Activated naive CD8-positive, alpha-beta T cell treated with anti-CD3 and anti-CD28 coated beads, Interleukin-2, amount 10 ng/mL, durations not matched to agents 7 days and 5 days (primary cell): ENCODE measurements at places on chromosomes 1 and 21. TPM values are rescaled to one million over a fixed set of nuclear protein-coding genes. Genes with fewer than 3 reads are reported as not detected.

DNA sequence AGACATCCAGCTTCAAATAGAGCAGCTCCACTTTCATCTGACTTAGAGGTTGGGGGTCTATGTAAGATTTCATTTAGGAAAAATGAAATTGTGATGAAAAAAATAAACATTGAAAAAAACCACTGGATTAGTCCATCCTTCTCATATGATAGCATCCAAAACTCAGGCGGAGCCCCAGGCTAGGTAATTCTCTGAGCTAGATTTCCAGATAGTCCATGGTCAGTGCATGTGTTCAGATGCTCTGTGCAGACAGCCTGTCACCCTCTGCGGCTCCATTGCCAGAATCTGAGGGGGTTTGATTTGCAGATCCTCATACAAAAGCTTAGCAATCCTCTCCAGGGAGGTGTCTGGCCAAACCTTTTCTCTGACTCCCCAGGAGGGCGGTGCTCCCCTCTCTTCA, 49.2 kb downstream of the C8B start:
- no peak for DNase-seq

- no peak for DNase-seq
These were observed 30.5 kb upstream of the BTG2 start for GRCh38 chr1:203274603-203275381.

GRCh38 chr1:116663821-116664220, 3.7 kb downstream of the IGSF3 start:
- no peak for DNase-seq

- DNase-seq: peak; percentile 36
These were observed 36.7 kb upstream of the MTF2 start for GRCh38 chr1:93042187-93043056.

DNA sequence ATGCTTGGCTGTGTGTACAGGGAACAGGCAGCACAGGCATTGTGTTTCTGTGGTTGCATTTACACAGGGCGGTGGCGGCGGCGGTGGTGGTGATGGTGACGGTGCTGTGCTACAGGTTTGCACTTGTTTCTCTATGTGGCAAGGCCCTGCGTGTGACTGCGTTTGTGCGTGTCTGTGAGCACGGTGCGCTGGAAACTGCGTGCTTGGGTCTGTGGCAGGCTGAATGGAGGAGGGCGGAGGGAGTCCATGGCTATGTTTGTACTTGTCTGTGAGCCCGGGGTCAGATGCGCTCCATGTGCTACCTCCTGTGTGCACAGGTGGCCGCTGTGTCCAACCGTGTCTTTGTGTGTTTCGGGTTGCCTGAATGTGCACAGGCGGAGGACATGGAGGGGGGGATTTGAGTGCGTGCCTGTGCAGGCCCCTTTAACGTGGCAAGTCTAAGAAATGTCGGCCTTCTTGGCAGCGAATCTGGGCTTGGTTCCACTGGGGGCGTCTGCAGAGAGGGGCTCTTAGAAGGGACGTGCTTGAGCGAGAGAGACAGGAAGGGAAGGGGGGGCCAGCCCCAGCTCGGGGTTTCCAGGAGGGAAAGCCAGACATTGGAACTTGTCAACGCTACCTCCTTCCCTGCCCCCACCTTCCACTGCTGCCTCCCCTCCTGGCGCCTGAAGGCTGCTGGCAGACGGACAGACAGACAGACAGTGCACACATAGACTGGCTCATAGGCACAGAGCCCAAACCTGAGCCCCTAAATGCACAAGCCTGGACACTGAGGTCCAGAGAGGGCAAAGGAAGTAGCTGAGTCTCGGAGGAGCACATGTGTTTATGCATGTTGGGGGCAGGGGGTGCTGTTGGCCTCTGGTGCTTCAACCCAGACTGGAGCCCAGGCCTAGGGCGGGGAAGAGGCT, 32.7 kb upstream of the WASF2 start:
- peak; percentile 81 for DNase-seq

DNA sequence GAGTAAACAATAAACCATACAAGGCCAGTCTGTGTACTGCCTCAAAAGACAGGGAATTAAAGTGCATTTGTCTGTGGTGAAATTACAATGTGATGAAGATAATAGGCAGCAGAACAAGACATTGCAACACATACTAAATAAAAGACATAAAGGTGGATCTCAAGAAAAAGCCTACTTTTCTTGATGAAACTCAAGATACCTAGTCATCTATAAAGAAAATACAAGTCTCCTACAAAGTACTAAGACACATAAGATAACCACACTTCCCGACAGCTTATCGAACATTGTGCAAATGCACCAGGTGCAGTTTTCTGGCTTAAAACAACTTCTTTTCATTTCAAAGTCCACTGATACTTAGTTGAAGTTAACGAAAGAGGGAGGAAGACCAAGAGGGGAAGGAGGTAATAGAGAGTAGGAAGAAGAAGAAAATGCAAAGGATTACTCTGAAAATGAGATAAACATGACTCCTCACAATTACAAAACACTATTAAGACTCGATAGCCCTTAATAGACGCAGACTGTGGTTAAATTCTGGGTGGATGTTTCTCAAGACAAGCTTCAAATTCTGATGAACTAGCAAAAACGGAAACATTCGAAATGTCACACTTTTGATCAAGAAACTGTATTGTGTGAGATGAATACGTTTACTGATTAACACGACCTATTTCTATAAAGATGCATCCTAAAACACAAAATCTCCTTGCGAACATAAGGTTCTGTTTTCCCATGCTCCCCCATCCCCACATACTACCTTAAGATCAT, 2.0 kb downstream of the HNRNPR start:
- no peak for DNase-seq

DNA sequence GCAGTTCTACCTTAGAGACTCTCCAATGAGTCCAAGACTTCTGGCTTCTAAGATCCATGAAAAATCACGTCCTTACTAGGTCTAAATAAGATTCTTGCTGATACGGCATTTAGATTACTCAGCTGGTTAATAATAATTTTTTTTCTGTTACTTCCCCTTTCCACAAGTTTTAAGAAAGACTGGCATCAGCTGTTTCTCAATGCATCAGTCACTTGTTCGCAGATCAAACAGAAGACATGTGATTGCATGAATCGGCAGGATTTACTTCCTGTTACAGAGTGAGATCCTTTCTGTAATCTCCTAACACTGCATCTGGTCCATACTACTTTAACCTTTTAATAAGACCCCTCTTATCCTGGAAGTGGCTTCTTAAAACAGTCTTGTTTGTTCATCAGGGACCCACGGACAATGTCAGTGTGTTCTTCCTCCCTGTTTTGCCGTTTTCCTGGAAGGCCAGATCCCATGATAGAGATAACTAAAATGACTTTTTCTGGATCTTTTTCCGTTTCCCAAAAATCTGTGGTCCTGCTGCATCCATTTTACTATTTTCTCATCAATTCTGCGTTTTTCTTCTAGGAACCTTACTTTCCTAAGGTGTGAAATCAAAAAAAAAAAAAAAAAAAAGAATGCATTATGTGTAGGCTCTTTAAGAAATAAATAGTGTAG, 6.1 kb downstream of the NPL start:
- no peak for DNase-seq

DNA sequence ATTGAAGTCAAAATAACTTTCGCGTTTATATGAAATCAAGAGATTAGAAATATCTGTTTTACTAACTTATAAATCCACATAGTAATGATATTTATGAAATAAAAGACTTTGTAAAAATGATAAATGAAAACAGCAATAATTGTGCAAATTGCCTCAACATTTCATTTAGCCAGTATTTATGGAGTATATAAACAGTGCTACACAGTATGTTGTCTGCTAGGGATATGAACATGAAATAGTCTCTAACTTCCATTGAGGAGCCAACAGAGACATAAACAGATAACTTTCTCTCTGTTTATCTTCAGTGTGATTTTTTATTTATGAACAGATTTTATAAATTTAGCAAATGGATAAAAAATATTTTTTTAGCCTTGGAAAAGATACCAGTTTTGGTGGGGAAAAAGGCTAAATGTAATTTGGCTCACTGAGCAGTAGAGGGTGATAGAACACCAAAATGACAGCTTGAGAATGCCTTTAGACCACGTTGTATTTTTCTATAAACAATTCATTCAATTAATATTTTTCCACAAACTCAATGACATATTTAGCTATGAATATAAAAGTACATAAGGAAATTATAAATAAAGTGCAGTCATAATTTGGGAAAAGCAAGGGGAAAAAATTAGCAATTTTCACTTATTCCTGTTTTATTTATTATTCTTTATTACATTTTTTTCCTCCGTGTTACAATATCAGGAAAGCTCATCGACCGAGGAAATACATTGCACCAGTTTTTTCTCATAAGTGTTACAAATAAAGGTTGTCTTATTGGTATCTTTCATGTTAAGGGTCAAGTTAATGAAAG, 47.5 kb upstream of the EEIG2 start:
- no peak for DNase-seq

Gene ETNK2
- 0.75 TPM for total RNA-seq

- no peak for DNase-seq
These were observed 1.4 kb upstream of the CELF3 start for GRCh38 chr1:151718011-151718431.

GRCh38 chr1:244325056-244325758, 126.5 kb downstream of the ADSS2 start:
- no peak for DNase-seq

Gene CLEC20A
- not detected for total RNA-seq

GRCh38 chr21:33308586-33309490, 15.9 kb upstream of the IFNAR1 start:
- DNase-seq: no peak

- DNase-seq: no peak
These were observed 289.8 kb downstream of the NTNG1 start for GRCh38 chr1:107430540-107431228.

Gene CGN
- total RNA-seq: 0.40 TPM

- no peak for DNase-seq
These were observed 8.1 kb downstream of the MIS18A start for GRCh38 chr21:32270748-32271147.

Gene RORC
- total RNA-seq: 1.2 TPM

GRCh38 chr1:21666576-21667320, 2.4 kb downstream of the RAP1GAP start:
- no peak for DNase-seq

DNA sequence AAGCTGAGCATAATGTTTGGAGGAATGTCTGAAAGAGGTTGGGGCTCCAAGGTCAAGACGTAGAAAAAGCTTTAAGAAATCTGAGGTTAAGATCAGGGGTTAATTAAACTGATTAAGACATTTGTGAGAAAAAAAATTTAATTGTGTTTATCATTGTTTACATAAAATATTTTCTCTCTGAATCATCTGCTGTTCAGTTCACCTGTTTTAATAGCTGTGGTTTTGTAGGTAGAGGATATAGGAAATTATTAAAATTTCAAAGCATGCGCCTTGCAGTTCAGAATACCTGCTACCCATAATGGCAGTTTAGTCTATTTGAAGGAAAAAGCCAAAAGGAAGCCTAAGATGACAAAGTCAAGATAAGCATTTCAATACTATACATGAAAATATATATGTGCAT, 153.2 kb downstream of the SPATA46 start:
- DNase-seq: no peak

Gene NCAM2
- total RNA-seq: not detected

Gene THEM5
- not detected for total RNA-seq

Gene C1orf198
- total RNA-seq: 2.8 TPM

Gene RGL1
- 2.7 TPM for total RNA-seq

DNA sequence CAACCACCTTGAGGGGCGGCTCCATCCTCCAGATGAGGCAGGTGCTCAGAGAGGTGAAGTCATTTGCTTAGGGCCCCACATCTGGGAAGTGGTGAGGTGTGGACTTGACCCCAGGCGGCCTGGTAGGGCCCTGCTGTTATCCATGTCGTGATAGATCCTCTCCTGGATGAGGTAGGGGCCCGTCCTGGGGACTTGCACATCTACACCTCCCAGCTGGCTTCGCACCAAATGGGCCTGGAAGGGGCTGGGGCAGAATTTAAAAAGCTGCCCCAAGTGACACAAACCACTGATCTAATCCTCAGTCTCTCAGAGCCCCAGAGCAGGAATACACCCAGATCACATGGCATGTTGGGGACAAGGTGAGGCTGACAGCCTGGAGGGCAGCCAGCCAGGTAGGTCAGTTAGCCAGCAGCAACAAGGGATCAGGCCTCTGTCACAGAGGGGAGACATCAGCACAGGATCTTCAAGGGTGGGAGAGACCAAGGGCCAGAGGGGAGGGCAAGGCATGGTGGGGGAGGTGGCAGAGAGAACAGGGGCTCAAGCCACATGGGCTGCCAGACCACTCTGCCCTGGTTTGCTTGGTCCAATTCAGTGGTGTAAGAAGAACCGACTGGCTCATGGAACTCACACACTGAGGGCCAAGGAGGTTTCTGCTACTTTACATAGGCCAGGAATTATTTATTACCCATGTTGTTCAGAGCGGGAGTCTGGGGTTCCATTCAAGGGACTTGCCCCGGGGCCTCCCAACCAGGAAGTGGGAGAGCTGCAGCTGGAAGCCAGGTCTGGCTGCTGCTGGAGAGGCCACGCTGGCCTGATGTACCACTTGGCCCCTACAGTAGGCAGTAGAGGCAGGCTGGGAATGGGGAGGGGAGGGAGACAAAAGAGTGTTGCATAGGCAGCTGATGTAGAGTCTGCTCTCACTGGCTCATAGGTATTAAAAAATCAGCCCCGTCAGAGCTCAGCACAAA, 12.1 kb downstream of the LRP8 start:
- DNase-seq: no peak

Gene FH
- 53.5 TPM for total RNA-seq

Gene AVPR1B
- not detected for total RNA-seq

Gene ITLN2
- not detected for total RNA-seq

Gene LDLRAD1
- total RNA-seq: not detected

Gene LMOD1
- not detected for total RNA-seq

GRCh38 chr1:119811985-119812557, 811 bp upstream of the REG4 start:
- DNase-seq: no peak

Gene TMEM82
- total RNA-seq: not detected

GRCh38 chr1:38138498-38139233, 92.1 kb upstream of the POU3F1 start:
- no peak for DNase-seq

- DNase-seq: no peak
These were observed 6.7 kb upstream of the IGSF8 start for GRCh38 chr1:160105155-160105554.

DNA sequence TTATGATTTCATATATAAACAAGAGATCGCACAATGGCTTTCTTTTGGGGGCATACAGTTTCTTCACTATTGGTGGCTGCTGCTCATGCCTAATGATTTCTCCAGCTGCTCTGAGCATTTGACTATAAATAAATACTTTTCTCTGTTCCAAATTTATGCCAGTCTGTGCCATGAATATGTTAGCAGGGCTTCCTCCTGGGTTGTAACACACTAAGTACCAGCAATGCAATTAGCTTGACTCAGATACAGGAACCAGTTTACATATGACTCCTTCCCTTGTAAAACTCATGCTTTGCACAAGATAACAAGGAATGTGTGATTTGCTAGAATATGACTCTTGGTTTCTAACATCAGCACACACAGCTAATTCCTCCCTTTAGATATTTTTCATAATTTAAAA, 1629.7 kb downstream of the NCAM2 start:
- DNase-seq: no peak

GRCh38 chr1:8015036-8015808, 10.9 kb downstream of the ERRFI1 start:
- no peak for DNase-seq

Gene CEP170
- 37.8 TPM for total RNA-seq

Gene NBPF12
- 25.1 TPM for total RNA-seq
